Fibroblast of villous mesenchyme (primary cell): ENCODE measurements at places on chromosomes 4 and X.

GRCh38 chrX:153800746-153801145, 6.3 kb downstream of the SSR4 start:
- DNase-seq: no peak

DNA sequence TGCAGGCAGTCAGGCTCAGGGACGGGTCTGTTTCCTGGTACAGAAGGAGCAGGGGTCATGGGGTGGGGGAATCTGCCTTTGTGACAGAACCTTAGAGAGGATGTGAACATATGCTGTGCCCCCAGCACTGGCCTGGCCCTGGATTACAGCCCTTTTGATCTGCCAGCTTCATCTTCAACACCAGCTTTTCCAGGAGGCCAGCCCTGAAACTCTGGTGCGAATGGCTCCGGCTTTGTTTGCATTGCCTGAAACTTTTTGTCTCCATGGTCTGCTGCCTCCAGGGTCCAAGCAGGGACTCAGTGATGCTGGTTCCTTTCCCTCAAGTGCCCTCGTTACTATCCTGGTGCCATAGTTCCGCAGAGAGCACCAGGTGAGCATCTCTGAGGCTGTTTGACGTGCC, 2.1 kb downstream of the CNGA2 start:
- no peak for DNase-seq

GRCh38 chr4:84897516-84897915, 69.0 kb downstream of the WDFY3 start:
- DNase-seq: no peak

DNA sequence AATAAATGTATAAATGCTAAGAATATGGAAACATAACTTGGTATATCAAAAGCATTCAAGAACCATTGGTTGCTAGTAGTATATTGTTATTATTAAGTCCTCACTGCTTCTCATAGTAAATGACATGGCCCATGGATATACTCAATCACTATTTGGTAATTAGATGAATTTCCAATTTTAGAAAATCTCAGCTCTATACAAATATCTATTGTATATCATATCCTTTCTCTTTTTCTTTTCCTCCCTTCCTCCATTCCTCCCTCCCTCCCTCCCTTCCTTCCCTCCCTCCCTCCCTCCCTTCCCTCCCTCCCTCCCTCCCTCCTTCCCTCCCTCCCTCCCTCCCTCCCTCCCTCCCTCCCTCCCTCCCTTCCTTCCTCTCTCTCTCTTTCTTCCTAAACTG, 514.4 kb upstream of the LCORL start:
- no peak for DNase-seq

DNA sequence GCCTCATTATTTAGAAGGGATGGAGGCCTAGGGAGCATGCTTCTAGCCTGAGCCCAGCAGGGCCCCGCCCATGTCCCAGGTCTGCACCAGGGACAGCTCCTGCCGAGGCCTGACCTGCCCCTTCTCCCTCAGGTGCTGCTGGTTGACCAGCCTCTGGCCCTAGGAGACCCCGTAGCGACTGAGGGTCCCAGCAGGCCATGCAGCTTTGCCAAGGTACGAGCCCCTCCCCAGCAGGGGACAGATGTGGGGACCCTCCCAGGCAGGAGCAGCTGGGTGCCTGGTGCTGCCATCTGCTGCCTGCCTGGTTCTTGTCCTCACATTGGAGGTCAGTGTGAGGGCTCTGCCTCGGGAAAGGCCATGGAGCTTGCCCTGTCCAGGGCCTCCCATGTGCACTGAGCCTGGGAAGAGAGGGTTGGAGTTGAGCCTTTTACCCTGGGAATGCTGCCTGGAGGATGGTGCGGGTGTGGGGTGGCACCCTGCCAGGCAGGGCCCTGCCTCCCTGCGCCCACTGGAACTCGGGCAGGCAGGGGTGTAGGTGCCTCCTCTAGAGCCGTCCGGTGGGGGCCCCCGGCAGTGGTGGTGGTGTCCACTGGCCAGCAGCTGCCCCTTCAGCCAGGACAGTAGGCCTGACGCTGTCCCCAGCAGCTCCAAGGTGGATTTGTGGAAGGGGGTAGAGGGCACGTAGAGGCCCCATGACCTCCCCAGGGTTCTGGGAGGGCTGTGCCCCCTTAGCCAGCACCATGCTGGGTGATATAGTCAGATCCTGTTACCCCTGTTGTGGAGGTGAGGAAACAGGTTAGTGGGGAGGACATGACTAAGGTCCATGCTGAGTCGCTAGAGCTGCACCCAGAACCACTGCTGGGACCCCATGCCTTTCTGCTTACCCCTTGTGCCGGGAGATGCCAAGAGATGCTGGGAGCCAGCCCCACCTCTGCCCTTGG, 2.2 kb upstream of the MSANTD1 start:
- DNase-seq: peak; percentile 15

DNA sequence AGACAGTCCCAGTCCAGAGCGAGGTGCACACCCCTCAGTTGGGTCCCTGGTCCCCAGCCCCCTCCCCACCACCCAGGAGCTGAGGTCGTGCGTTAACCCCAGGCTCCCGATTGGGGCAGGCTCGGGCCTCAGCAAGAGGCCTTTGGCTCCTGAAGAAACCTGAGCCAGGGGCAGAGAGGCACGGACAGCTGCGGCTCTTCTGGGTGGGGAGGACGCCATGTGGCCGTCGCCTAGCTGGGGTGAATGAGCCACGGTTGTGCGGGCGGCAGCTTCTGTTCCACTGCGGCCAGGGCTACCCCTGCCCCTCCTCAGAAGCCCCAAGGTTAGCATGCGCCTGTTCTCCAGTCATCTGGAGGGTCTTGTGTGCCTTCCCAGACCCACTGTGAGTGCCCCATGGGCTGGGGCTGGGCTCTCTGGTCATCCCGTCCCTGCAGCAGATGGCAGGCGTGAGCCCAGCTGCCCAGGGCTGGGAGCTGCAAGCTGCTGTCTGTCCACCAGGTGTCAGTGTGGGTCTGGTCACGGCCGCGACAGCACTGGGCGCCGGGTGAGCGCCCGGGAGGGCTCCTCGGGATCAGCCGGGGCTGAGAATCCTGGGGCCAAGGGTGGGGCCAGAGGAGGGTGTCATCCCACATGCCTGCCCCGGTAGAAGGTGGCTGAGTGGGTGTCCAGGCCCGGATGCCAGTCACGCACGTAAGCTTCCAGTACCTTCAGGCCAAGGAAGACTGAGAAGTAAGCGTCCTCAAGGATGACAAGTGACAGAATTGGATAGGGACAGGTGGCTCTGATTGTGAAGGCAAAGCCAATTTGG, 21.9 kb downstream of the ATP2B3 start:
- peak; percentile 52 for DNase-seq

GRCh38 chr4:80024335-80024734, 48.7 kb downstream of the ANTXR2 start:
- no peak for DNase-seq

- DNase-seq: no peak
Measured at GRCh38 chr4:65033899-65034298, 624.6 kb upstream of the TECRL start.

DNA sequence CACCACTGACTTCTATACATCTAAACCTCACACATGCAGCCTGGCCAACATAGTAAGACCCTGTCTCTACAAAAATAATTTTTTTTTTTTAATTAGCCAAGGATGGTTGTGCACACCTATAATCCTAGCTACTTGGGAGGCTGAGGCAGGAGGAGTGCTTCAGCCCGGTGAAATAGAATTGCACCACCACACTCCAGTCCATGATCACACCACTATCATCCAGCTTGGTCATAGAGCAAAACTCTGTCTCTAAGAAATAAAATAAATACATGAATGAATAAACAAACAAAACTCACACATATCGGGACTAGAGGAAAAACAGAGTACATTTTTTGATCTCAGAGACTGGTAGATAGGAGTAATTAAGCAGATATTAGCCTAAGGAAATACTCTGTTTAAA, 66.6 kb upstream of the PDE5A start:
- no peak for DNase-seq

DNA sequence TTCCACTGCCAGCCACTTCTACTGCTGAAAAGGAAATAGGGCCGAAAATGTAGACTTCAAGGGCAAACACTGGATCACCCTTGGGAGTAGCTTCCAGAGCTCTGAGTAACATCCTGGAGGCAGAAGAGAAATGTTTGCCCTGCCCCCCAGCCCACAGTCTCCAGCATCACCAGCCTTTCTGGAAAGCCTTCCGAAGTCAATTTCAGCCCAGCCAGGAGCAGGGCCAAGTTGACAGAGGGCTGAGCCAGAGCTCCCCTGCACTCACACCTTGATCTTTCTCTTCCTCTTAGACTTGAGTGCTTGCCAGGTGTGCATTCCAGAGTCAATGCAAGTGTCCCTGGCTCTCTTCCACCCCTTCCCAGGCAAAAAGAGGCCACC, 35.2 kb downstream of the SLC25A5 start:
- peak; percentile 63 for DNase-seq

- DNase-seq: no peak
Measured at GRCh38 chr4:118284169-118284568, 68.6 kb downstream of the PRSS12 start.

DNA sequence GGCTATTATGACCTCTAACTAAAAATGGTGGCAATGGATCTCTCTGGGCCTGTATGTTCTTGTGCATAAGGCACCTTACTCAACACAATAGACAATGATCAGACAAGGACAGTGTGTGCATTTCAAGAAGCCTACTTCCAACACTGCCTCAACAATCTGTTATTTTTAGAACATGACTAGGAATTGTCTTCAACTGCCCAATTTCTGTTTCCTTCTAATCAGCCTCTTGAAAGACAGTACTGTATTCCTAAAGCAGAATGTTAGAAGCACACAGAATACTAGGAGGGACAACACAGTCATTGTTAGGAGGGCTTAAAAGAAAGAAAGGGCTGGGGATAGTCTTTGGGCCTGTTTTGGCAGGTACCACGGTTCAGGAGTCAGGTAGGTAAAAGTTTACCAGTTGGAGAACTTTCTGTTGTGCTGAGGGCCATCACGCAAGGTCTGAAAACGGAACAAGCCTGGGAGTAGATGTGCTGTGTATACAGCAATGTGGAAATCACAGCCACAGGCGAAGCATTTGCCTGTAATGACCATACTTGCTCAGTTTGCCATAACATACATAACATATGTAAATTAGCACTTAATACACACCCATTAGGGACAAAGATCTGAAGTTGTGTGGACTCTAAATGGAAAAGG, 100.8 kb upstream of the ATXN3L start:
- DNase-seq: no peak
